ENCODE measurements at places on chromosomes 4 and X. TPM values are rescaled to one million over a fixed set of nuclear protein-coding genes. Genes with fewer than 3 reads are reported as not detected.

DNA sequence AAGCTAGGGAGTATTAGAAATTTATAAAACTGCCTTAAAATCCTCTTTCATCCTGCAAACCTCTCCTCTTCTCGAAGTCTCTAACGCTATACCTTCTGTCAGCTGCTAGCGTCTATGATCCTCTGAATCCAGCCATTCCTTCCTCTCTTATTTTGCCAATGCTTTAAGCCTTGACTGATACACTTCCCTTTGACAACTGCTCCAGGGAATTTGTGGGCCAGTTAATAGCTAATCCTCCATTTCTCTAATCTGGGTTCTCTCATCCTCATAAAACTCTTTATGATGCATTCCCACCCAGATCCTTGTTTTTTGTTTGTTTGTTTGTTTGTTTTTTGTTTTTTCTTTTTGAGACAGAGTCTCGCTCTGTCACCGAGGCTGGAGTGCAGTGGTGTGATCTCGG lies 293.6 kb upstream of the PUDP start:
- no peak overlapping the region for H3K27ac ChIP-seq
- no peak overlapping the region for H3K4me3 ChIP-seq
- no peaks in the 10 kb centered on the region for H3K36me3 ChIP-seq
- H3K4me1 ChIP-seq: no peaks in the 10 kb centered on the region
- H3K27me3 ChIP-seq: no peaks in the 10 kb centered on the region

DNA sequence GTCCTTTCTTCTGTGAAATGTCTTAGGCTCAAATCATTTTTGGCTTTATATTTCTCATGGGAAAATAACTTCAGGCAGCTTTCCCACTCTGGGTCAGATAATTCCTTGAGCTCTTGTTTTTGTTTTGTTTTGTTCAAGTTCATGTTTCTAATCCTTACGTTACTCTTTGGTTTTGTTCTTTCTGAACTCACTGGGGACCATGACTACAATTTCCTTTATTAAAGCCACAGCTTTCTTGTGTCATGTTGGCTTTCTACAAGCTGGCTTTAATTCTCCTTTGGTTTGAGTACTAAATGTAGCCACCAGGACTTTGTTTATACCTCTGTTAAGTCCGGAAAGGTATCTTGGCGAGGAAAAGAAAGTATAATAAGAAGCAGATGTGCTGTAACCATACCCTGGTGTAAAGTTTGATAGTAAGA lies 30.8 kb upstream of the ANXA3 start:
- H3K27me3 ChIP-seq: no peaks in the 10 kb centered on the region
- no peak overlapping the region for H3K4me3 ChIP-seq
- DNase-seq: no peak
- H3K27ac ChIP-seq: no peak overlapping the region

FABP2 gene
- not detected for total RNA-seq

GRCh38 chr4:27040356-27040755 lies 179.7 kb downstream of the STIM2 start:
- H3K27me3 ChIP-seq: no peaks in the 10 kb centered on the region
- H3K36me3 ChIP-seq: no peaks in the 10 kb centered on the region
- no peaks in the 10 kb centered on the region for H3K4me1 ChIP-seq
- H3K4me3 ChIP-seq: no peak overlapping the region

CT83 gene
- total RNA-seq: not detected

DNA sequence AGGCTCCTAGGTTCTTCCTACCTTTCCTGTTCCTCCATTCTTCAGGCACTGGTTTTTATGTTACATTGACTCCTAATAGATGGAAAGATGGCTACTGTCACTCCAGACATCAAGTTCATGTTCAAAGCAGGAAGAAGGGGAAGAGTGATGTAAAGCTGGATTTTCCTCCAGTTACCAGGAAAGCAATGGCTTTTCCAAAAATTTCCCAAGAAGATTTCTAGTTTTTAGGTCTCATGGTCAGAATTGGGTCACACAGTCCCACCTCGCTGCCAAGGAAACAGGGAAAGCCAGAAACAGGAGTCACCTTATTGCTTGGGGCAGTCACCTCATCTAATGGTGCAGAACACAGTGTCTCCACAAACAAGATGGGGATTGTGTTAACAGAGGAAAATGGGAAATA lies 21.5 kb downstream of the RXFP1 start:
- H3K27me3 ChIP-seq: no peaks in the 10 kb centered on the region
- no peak for DNase-seq
- H3K4me1 ChIP-seq: no peaks in the 10 kb centered on the region
- no peak overlapping the region for H3K27ac ChIP-seq
- no peak overlapping the region for H3K4me3 ChIP-seq

DNA sequence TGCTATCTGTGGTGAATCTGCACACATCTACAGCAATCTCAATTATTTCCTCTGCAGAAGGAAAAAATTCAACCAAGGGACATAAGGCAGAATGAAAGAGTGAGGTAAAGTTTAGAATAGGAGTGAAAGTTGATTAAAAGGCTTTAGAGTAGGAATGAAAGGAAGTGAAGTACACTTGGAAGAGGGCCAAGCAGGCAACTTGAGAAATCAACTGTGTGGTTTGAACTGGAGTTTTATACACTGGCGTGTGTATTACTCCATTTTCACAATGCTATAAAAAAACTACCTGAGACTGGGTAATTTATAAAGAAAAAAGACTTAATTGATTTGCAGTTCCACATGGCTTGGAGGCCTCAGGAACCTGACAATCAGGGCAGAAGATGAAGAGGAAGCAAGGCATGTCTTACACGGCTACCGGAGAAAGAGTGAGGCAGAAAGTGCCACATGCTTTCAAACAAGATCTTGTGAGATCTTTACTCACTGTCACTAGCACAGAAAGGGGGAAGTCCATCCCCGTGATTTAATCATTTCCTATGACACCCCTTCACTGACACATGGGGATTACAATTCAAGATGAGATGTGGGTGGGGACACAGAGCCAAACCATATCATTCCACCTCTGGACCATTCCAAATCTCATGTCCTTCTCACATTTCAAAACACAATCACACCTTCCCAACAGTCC lies 234.8 kb downstream of the IL15 start:
- no peaks in the 10 kb centered on the region for H3K27me3 ChIP-seq
- no peaks in the 10 kb centered on the region for H3K4me1 ChIP-seq
- H3K36me3 ChIP-seq: no peaks in the 10 kb centered on the region
- H3K4me3 ChIP-seq: no peak overlapping the region
- no peak for DNase-seq

- H3K36me3 ChIP-seq: no peaks in the 10 kb centered on the region
- no peak overlapping the region for H3K27ac ChIP-seq
- peaks cover 14% of the 10 kb centered on the region for H3K4me1 ChIP-seq
- DNase-seq: peak; percentile 5
- H3K27me3 ChIP-seq: no peaks in the 10 kb centered on the region
- no peak overlapping the region for H3K4me3 ChIP-seq
These were observed 104.8 kb upstream of the ENPP6 start for GRCh38 chr4:184322328-184323025.

COL25A1 gene
- total RNA-seq: 3.7 TPM

GPR173 gene
- total RNA-seq: 0.83 TPM

GRCh38 chr4:1060621-1061020 lies 49.2 kb downstream of the FGFRL1 start:
- no peaks in the 10 kb centered on the region for H3K36me3 ChIP-seq
- DNase-seq: no peak
- no peak overlapping the region for H3K27ac ChIP-seq

PDCL2 gene
- not detected for total RNA-seq

KLHL13 gene
- total RNA-seq: 18.0 TPM

SLC10A4 gene
- total RNA-seq: 0.32 TPM

SOX3 gene
- total RNA-seq: not detected

HSFX1 gene
- total RNA-seq: 0.78 TPM

DNA sequence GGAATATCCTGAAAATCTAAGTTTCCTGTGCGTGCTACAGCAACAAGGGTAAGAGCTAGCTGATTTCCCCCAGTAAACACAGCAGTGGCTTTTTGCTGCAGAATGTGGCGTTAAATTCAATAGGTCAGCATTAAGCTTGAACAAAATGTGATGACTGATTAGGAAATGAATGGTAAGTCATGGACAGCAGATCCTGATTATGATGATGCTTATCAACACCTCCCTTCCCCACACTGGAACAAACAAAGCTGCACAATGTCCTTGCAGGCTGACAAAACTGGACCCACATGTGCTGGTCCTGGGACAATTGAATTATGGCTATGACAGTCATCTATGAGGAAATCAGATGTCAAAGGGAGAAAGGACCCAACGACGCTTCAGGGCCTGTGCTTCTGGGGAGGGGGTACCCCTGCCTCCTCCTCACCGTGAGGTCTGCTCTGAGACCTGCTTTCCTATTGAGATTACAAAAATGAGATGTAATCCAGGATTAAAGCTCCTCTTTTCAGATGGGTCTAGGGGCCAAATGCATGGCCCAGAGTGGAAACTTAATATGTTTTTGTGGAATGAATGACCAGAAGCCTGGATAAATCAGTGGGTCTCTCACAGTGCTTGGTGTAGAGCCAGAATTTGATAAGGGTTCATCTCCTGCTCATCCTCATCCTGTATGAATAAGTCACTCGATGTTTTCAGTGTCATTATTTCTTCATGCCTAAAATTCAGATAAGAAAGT lies 32.0 kb upstream of the BOD1L1 start:
- DNase-seq: no peak
- H3K4me3 ChIP-seq: no peak overlapping the region
- no peaks in the 10 kb centered on the region for H3K27me3 ChIP-seq
- peaks cover 4% of the 10 kb centered on the region for H3K4me1 ChIP-seq
- no peaks in the 10 kb centered on the region for H3K36me3 ChIP-seq

DNA sequence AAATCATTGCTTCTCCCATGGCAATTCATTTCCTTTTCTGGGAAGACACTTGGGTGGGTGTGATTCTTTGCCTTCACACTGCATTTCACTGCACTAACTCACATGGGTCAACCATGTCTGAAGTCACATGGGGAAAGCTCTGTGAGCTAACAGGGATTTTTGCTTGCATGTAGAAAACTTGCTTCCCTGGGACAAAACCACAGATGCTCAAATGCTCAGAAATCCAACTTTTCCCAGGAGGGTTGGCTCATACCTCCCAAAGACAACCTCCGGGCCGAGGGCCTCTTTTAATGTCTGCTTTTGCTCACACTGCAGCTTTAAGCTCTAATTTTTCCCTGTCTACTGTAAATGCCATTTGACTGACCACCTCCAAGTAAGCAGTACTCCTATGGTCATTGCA lies 1695.2 kb downstream of the STIM2 start:
- no peak overlapping the region for H3K4me3 ChIP-seq
- no peak overlapping the region for H3K27ac ChIP-seq
- H3K27me3 ChIP-seq: no peaks in the 10 kb centered on the region
- H3K36me3 ChIP-seq: no peaks in the 10 kb centered on the region
- no peaks in the 10 kb centered on the region for H3K4me1 ChIP-seq

DNA sequence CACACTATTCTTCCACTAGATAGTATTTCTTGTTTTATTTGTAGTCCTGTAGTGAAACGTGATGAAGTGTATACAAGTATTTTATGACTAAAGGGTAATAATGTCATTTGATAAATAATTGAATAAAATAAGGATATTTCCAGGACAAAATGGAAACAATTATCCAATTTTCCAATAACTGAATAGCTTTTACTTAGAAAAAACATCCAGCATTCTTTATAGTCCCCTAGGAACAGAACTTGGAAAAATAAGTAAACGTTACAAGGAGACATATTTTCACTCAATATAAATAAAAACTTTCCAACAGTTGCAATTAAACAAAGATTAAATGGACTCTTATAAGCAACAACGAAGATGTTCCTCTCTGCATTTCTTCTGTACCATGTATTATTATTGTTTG lies 566.0 kb downstream of the TMA16 start:
- no peak overlapping the region for H3K4me3 ChIP-seq

GRCh38 chr4:1575418-1576303 lies 108.5 kb downstream of the FAM53A start:
- peaks cover 12% of the 10 kb centered on the region for H3K4me1 ChIP-seq
- no peak overlapping the region for H3K4me3 ChIP-seq
- H3K36me3 ChIP-seq: no peaks in the 10 kb centered on the region

DNA sequence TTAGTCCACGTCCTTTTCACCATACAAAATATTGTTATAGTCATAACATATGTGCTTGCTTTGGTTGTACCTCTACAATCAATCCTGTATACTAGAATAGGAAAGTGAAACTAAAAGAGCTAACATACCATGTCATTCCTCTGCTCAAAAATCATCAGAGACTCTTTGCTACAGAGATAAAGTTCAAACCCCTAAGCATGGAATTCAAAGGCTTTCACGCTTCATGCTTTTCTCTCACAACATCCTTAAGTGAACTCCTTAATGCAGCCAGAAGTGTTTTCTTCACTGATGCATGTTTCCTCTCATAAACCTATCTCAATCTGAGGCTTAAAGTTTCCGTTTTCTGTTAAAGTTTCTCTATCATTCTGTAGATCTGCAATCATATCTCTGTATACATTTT lies 744.6 kb upstream of the IGFBP7 start:
- H3K27me3 ChIP-seq: no peaks in the 10 kb centered on the region
- no peaks in the 10 kb centered on the region for H3K36me3 ChIP-seq
- no peak for DNase-seq
- H3K4me1 ChIP-seq: no peaks in the 10 kb centered on the region
- no peak overlapping the region for H3K4me3 ChIP-seq

DNA sequence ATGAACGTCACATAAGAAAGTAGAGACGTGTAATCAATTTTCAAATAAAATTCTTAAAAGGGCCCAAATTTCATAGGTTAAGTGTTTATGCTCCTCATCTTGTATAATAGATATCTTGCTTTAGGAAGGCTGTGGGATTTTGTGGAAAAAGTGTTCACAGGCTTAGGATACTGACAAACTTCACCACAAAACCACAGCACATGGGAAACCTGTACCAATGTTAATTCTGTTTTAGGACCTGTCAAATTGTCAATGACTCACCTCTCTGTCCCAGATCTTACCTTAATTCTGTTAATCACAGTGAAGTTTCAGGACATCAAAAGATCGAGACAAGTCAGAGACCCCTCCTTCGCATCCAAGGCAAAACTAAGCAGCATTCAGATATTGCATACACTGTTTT lies 24.2 kb downstream of the FGFBP1 start:
- H3K27me3 ChIP-seq: no peaks in the 10 kb centered on the region
- no peak overlapping the region for H3K4me3 ChIP-seq
- no peak overlapping the region for H3K27ac ChIP-seq

PABPC5 gene
- 3.8 TPM for total RNA-seq

- no peak for DNase-seq
- H3K36me3 ChIP-seq: no peaks in the 10 kb centered on the region
- H3K27ac ChIP-seq: no peak overlapping the region
- no peak overlapping the region for H3K4me3 ChIP-seq
These were observed 70.6 kb downstream of the ABLIM2 start for GRCh38 chr4:8087921-8088495.

- H3K4me1 ChIP-seq: no peaks in the 10 kb centered on the region
- no peak for DNase-seq
- H3K36me3 ChIP-seq: no peaks in the 10 kb centered on the region
- no peak overlapping the region for H3K27ac ChIP-seq
These were observed 207.8 kb downstream of the ADGRL3 start for GRCh38 chr4:61407642-61408618.
